NCI-H1694 (cell line): ENCODE measurements at places on chromosomes 7 and 10.

DNA sequence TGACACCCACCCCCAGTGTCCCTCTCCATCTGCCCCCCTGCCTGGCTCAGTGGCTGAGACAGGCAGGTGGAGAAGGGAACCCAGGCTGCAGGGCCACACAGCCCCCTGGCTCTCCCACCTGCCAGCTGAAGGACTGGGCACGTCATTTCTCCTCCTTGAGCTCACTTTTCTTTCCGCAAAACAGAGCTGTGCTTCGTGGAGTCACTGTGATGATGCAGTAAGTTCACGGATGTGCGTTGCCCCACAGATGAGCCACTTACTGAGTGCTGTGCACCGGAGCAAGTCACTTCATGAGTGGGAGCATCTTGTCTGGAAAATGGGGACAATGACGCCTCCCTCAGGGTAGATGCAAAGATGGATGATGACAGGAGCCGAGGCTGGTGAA, 2.7 kb downstream of the OPN4 start:
- no peak for DNase-seq

- DNase-seq, result no peak
These were observed 6.4 kb upstream of the MMP21 start for GRCh38 chr10:125782054-125782453.

GRCh38 chr10:69646185-69647060, 16.4 kb downstream of the FAM241B start:
- DNase-seq, result no peak

DNA sequence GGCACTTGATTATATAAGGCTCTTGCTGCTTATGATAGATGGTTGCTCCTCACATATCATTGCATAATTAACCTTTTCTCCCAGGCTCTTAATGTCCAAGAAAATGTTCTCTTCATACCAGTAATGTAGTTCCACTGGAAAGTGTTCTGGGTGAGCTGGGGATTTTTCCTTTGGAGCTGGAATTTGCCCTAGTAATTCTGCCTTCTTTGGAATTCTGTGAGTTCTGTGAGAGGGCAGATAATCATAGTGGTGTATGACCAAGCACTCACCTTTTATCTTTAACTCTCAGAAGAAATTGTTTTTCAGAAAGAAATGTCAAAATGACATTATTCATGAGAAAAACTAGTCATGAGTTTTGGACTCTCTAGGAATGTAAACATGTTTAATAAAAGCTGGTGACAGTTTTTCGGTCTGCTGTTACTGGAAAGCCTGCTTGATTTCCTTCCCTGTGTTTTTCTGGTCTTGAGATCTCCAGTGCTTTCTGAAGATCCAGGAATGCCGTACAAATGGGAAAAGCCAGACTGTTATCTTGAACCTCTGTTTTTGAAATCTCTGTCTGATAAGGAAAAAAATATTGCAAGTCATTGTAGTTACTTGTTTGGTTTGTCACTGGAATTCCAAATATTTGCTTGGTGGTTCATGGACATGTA, 148.3 kb upstream of the PRPS1L1 start:
- no peak for DNase-seq

DNA sequence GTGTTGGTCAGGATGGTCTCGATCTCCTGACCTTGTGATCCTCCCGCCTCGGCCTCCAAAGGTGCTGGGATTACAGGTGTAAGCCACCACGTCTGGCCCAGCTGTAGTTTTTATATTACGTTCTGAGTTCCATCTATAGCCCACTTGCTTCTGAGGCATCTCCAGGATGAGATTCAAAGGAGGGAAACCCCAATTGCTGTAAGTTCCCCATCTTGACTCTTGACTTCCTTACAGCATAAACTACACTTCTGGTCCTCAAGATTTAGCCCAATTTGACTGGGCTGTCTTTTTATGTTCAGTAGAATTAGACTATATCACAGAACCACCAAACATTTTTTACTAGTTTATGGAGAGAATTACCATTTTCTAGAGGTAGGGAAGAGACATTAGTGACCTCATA, 44.3 kb downstream of the CCM2 start:
- no peak for DNase-seq

DNA sequence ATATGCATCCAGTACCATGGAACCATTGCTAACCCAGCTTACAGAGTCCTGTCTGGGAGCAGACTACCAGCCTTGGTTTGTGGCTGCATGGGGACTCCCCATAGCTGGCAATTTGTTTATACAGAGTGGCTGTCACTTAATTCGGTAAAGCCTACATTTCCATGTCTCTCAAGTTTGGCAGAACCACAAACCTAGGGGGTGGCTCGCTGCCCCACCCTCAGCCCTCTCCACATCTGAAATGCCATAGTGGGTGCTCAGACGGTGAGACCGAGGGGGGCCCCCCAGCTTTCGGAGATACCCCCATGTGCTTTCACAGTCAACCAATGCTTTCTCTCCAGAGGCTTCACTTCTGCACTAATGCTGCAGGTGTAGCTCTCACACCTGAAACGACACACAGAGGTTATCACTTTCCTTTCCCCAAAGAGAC, 75.5 kb upstream of the KAT6B start:
- DNase-seq, result no peak

GRCh38 chr7:135277161-135277560, 43.5 kb downstream of the STRA8 start:
- DNase-seq, result no peak

GRCh38 chr10:113264333-113265131, 288.3 kb upstream of the HABP2 start:
- DNase-seq, result no peak

DNA sequence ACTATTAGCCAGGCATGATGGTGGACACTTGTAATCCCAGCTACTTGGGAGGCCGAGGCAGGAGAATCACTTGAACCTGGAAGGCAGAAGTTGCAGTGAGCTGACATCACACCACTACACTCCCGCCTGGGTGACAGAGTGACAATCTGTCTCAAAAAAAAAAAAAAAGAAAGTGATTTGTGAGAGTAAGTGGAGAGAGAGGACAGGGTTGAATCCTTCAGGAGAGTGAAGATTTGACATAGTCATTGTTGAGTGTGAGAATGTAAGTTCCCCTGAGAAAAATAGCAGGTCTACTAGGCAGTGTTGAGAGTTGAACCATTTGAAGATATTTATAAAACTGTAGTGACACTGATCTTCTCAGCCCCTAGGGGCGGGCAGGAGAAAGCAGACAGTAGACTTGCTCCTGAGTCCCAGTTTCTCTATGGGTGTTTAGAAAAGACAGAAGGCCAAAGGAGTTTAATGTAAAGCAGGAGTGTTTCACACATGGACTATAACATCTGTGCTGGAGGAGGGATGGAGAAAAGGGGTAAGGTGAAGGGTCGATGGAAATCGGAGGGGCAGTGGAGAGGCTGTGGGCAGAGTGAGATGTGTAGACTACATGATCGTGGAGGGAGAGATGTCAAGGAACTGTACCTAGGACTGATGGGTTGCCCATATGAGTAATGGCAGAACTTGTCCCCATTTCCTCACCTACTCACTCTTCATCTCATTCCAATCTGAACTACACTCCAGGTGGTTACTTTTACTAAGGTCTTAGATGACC, 13.7 kb upstream of the LAMB4 start:
- no peak for DNase-seq

DNA sequence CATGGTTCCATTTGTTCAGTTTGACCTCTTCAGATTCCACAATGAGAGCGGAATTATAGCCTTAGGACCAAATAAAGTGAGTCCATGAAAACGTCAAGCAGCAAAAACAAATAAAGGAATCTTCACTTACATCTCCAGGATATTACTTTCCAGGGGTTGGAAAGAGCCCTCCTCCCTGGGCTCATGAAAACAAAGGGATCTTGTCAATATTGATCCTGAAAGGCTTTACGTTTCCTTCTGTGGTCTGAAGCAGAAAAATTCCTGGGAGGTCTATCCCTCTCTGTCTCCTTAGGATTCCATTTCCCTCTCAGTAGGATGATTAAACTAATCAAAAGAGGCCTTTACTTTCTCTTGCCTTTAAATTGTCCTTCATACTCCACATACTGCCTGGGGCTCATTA, 293.5 kb downstream of the GPAM start:
- DNase-seq, result no peak
